ENCODE measurements at places on chromosomes 3 and 15.
A peak's percentile ranks its signal among the peaks of the same experiment; 100 is the strongest.

DNA sequence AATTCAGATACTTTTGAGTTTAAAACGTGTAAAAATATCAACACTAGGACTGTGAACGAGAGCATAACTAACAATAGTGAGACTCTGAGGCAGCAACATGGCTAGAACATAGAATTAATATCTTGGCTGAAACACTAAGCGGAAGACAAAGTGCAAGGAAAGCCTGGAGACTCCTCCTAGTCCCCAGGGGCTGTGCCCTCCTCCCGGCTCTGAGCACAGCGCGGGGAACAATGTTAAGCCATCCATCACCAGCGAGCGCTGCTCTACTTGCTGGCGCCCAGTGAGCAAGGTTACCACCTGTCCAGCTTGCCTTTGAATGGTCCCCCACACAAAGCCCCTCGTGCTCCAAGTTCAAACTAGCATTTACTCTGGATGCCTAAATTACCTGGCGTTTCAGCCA lies 436.9 kb downstream of the FOXP1 start:
- DNase-seq, result no peak

GRCh38 chr3:117303443-117303842 lies 593.9 kb downstream of the TUSC7 start:
- DNase-seq, result no peak

DNA sequence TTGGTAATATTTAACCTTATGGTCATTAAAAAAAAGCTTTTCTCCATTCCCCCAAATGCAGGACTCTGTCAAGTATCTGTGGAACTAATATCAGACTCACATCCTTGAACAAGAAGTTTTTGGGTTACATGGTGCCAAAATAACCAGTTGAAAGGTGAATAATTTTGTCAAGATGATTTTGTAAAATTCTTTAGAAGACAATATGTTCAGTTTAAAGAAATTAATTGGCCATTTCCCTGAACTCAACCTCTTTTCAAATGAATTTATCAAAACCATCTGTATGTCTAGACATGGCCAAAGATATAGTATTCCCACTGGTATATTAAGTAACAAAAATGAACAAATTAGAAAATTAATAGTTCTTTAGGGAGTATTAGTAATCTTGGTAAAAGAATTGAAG lies 280.5 kb downstream of the MBNL1 start:
- no peak for DNase-seq

GRCh38 chr15:99396375-99396774 lies 145.1 kb downstream of the LRRC28 start:
- no peak for DNase-seq

DNA sequence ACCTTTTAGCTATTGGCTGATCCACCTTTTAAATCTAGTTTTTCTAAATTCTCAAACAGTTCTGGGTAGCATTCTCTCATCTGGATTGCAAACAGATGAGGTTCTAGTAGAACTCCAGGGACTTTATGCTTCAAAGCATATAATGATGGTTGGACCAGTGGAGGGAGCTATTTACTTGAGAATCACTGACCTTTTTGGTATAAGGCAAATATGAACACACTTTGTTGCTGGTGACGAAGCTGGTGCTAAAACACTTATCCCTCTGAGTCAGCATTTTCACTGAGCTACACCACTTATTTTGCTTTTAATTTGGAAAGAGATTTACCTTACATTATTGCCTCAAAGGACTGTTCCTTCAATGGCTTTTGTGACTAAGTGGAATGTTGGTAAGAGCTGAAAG lies 58.6 kb upstream of the SLITRK3 start:
- DNase-seq, result peak; percentile 15

DNA sequence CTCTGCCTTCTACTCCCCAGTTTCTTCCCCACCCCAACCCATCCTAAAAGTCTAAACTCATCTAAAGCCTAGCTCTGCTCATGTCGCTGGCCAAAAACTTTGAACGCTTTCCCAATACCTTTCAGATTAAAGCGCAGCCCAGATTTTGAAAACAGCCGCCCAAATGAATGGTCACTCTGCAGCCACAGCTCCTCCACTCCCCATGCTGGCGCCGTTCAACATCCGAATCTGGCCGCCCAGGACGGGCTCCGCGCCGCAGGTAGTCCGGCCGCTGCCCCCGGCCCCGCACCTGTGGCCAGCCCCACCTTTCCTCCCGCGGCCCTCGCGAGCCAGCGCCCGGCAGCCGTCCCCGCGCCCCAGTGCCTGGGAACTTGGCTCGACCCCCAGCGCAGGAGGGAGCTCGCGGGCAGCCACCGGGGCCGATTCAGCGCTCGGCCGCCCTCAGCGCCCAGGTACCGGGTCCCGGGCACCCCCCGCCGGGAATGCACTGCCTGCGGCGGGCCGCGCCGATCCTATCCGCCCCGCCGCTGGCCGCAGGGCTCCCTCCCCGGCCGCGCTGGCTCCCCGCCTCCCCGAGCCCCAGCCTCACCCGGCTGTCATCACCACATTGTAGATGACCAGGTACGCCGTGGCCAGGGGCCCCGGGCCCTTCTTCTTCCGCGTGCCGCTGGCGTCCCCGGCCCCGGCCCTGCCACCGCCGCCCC lies 417 bp downstream of the HACD2 start:
- DNase-seq, result no peak

DNA sequence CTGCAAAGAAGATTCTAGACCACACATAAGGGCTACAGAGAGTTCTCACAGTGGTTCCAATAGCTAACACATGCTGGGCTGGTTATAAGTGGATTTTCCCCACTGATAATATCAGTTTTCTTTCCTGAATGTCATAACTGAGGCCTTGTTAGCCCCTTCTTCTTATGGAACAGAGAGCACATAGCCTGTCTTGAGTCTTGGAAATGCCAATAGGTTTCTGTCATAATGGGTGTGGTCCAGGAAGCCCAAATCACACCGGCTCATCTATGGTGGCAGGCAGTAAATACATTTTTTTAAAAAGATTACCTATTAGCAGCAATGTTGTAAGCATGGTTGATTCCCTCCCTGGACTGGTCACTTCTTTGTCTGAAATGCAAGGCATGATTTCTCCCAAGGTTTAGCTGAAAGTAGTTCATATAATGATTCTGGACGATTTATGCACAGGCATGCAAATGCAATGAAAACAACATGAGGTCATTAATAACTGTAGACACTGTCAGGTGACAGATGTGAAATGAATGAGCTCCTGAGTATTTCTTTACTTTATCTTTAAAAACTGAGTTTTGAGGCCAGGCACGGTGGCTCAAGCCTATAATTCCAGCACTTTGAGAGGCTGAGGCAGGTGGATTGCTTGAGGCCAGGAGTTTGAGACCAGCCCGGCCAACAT lies 67.2 kb upstream of the ATP2C1 start:
- DNase-seq, result no peak

GRCh38 chr3:63988943-63989342 lies 34.4 kb downstream of the PSMD6 start:
- no peak for DNase-seq

DNA sequence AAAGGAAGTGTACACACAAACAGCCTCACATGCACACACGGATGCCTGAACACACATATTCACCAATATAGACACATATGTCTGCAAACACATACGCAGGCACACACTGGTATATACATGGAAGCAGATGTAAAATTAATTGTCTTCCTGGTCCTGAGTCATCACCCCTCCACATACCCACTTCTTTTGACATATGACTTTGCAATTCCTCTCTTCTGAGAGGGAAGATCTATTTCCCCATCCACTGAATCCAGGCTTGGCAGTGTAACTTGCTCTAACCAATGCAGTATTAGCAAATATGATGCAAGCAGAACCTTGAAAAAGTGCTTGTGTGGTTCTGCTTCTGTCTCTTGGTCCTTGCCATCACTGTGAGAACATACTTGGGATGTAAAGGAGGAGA lies 76.8 kb upstream of the HRH1 start:
- no peak for DNase-seq

DNA sequence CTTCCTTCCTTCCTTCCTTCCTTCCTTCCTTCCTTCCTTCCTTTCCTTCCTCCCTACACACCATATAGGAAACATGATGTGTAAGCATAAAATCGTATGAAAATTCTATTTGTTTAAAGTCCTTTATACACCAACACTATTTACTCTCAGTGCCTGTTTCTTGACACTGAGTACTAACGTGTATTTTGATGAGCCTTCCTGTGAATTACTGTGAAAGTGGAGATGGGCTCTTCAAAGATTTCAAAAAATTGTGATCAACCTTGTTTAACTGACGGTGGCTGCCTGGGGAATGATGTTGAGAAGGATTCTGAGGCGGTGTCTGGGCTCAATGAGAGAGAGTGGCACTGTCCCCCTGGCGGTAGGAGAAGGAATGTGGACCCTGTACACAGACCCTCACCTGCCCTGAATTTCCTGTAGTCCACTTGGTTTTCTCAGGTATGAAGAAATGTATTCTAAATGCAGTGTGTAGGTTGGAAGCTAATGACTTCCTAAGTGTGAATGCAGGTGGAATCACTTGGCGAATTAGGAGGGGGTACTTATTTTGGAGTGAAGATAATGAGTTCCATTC lies 237.9 kb downstream of the GAP43 start:
- no peak for DNase-seq

GRCh38 chr3:19901337-19901736 lies 32.7 kb downstream of the EFHB start:
- DNase-seq, result no peak
